ENCODE measurements at places on chromosomes 16 and 17.

DNA sequence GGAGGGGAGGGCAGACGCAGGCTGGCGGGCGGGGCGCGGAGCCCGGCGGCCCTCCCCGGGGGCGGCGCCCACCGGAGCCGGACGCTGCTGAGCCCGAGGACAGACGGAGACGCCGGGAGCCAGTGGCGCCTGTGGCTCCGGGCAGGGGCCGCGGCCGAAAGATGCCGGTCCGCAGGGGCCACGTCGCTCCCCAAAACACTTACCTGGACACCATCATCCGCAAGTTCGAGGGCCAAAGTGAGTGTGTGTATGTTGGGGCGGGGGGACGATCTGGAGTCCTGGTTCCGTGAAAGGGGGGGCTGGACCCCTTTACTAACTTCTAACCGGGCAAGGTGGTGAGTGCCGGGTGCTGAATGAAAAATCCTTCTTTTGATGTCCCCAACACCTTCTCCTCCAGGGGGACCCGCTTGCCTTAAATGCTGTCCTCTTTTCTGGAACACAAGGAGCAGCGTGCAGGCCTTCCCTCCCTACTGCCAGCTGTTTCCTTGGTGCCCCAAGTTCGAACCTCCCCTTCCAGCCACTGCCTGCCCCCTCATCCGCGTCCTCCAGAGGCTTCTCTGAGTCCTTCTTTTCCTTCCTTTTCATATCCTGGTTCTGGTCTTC is at the start of gene KCNH6:
Gene KCNH6, plus strand, starts transcription at position 106 of the 603 bp plus-strand sequence. Its CDS starts 56 bp downstream, at position 162.
- no peak for DNase-seq

DNA sequence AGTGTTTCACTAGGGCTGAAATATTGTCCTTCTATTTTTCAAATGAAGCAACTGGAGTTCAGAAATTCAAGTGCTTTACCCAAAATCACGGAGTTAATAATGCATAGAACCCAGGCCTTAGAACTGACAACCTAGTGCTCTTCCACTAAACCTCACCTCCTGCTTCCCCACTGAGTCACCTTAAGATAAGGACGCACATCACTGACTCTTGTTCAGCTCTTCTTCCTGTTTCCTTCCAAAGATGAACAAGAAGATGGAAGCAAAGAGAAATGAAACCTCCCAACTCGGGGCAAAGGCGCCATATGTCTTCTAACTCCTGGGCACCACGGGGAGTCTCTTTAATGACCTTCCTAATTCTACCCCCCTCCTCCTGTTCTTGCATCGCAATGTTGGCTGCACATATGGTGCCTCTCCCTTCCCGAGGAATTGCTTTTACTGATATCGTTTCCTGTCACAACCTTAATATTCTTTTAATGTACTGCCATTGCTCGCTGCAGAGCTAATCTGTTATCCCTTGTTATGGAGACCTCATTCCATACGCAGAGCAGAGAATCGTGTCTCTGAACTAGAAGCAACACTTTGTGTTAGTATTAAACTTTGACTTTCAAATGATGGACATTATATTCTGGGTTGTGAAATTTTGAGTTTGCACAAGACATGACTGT is 591.4 kb downstream of the TMEM114 start:
- DNase-seq, result no peak

GRCh38 chr17:47727704-47728036 is 5.4 kb upstream of the TBX21 start:
- DNase-seq, result no peak

DNA sequence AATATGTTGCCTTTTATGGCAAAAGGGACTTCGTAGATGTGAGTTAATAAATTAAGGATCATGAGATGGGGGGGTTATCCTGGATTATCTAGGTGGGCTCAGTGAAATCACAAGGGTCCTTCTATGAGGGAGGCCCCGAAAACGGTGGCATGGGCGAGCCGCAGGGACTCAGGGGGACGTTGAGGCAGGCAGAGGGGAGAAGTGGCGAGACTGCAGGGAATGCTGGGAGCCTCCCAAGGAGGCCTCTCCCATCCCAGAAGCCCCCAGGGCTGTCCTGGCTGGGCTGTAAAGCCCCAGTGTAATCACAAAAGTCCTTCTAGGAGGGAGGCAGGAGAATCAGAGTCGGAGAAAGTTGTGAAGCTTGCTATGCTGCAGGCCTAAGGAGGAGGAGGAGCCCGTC is 35.0 kb downstream of the ITGAE start:
- DNase-seq, result no peak

DNA sequence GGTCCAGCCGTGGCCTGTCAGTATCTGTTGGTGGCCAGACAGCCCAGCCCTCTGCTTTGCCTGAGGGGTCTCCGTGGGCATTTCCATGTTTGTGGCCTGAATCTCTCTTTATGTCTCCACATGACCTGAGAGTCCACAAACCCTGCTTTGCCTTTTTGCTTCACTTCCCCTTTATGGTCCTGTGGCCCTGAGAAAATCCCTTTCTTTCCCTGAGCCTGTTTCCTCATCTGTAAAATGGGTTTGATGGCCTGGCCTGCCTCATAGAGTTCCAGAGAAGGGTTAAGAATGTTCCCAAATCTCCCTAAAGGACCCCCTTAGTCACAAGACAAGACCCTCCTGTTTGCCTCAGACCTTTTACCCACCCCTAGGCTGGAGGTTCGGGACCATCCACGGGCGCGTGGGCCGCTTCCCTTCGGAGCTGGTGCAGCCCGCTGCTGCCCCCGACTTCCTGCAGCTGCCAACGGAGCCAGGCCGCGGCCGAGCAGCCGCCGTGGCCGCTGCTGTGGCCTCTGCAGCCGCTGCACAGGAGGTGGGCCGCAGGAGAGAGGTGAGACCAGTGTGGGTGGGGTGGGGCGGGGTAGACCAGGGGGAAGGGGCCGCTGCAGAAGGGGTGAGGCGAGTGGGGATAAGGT is 26.2 kb upstream of the ALKBH5 start:
- no peak for DNase-seq

DNA sequence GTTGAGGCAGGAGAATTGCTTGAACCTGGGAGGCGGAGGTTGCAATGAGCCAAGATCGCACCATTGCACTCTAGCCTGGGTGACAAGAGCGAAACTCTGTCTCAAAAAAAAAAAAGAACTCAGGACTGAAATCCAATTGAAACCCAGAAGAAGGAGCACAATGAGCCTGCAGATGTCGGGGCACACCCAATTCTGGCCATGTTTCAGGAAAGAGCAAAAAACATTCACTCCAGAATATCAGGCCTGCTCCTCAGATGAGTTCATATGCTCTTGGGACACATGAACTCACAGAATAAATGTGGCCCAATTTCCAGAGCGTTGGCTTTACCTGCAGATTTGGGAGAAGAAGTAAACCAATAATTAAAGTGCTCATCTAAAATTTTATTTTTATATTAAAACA is 3.0 kb upstream of the CMTM2 start:
- no peak for DNase-seq

GRCh38 chr17:40303009-40303657 is 5.8 kb upstream of the RARA start:
- DNase-seq, result peak; percentile 25

DNA sequence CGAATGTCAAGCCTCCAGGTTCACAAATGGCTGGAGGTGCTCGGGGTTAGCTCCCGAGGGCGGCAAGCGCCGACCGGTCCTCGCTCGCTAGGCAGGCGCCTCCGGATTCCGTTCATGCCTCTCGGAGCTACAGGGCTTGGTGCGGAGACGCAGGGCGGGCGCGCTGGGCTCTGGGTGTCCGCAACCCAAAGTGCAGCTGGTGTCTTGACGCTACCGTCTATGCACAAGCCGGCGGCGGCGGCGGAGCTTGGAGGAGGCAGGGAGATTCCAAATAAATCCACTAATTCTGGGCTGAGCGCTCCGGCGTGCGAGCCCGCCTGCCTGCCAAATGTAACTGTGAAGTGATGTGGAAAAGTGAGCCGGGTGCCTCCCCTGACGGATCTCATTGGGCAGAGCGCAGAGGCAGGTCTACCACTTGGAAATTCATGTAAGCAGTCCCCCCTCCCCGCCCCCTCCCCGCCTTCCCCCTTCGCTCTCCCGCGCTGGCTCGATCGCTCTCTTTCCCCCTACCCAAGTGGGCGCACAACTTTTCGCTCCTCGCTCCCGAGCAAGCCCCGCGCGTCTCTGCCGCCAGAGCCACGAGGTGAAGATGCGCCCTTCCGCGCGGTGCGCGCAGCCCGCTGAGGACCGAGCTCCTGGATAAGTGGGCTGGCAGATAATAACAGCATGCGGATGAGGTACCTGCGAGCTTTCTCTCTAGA is at the start of gene CDH8:
Gene CDH8, minus strand, starts transcription at position 338 of the 701 bp plus-strand sequence. CDS start 15,035 bp downstream, outside the sequence.
- no peak for DNase-seq

DNA sequence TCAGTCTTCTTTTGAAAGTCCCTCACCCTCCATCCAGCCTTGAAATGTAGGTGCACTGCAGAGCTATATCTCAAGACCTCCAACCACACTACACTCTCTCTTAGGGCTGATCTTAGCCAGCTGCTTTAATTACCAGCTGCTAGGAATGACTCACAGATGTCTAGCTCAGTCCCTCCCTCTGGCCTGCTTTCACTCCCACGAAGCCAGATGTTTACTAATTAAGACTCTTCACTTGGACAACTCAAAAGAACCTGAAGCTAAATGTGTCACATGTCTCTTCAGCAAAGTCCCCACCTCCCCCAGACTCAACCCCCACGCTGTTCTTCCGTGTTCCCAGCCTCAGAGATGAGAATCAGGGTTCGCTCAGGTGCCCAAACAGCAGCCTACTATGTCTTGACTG is 2.6 kb downstream of the GTF3C1 start:
- no peak for DNase-seq

DNA sequence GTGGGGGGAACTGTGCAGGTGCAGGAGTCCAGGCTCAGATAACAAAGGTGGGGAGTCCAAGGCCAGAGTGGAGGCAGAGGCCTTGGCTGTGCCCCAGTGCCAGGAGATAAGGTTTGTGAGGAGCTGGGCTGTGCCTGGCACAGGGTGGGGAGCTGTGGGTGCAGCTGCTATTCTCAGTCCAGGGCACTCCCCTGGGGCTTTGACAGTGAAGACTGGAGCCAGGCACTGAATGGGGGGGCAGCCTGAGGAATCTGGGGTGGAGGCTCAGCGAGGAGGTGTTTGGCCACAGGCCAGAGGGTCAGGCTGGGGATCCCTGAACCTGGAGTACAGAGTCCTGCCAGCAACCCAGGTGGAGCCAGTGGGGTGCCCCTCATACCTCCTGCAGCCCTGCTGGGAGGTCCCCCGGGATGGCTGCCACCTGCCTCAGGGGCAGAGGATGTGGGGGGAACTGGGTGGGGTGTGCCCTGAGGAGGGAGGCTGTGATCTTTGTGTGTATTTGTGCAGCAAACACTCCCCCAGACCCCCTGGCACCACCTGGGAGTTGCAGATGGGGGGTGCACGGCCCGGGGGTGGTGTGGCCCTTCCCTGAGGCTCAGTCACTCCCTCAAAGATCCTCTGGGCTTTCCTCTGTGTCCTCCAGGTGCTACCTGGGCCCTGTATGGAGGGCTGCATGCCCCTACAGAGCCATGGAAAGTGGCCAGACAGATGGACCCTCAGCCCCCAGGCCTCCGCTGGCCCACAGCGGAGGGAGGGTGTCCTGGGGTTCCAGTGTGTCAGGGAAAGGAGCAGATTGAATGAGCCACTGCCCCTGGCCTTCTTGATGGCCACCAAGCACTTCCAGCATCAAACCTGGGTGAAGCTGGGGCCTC is 44.5 kb upstream of the SMPD3 start:
- DNase-seq, result no peak

DNA sequence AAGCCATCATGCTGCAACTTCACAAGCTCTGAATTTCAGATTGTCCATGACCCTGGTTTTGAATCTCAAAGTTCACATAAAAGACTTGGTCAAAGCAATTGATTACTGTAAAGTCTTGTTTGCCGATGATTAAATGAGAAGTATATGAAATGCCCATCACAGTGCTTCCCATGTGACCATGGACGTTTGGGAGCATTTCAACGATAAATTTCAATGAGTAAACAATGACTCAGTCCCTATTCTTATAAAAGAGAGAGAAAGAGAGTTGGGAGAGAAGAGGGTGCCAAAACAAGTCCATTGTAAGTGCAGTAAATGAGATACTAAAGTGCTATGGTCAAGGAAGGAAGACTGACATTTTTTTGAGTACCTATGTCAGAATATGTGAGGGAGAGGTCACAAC is 276.9 kb downstream of the SOX9 start:
- DNase-seq, result no peak

DNA sequence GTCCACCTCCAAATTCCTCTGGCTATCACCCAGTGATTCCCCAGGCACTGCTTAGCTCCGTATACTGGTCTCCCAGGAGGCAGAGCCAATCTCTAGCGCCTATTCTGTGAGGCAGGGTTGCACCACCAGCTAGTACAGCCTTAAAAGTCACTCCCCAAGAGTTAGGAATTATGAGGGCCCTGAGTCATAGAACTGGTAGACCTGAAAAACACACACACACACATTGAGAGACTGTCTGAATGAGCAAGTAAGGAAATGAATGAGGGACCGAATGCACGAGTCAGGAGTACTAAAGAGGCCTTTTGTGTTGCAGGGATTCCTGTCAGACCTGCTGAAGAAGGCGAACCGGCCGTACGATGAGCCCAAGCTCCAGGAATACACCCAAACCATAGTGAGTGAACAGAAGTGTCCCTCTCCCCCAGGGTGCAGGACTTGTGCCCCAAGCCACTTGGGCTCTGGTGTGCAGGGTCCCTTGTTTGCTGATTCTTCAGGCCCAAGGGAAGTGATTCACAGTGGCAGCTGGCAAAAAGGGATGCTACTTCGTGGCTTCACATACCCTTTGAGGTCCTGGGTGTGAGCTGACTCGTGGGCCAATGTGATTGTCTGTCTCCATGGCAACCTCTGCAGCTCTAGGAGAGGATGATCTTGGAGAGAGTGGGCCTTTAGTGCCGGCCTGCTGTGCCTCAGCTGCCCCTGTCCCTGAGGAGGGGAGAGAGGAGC is 24.7 kb downstream of the CALB2 start:
- no peak for DNase-seq

GRCh38 chr17:38742411-38743308 is 5.5 kb downstream of the PCGF2 start:
- DNase-seq, result no peak

DNA sequence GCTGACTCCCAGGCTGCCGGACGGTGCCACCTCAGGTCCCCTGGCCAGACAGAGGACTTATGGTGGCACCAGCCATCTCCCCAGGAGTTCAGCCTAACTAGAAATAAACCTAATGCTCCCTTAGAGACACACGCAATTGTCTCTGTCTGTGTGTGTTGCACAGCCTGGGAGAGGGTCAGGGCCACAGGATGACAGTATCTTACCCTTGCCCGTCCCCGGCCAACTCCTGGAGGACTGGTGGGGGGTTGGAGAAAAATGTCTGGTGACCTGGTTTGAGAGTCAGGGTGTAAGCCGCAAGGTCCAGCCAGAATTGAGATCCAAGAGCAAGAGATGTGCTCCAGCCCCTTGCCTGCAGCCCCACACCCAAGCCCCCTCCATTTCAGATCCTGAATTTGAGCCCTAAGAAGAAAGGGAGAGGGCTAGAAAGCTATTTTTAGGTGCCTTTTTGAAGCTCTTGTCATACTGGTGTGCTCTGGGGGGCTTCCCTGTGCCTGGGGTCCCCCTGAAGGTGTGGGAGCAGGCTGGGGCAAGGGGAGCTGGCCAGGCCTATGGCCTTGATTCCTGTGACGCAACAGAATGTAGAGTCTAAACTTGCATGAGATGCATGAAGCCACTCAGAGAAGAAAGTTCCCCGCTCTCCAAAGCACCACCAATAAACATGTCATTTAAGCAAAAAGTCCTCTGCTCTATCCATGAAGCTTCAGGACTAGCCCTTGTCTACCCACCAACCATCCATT is 12.9 kb downstream of the ZNF319 start:
- no peak for DNase-seq

Data from activated CD4-positive, CD25-positive, alpha-beta regulatory T cell (primary cell).